ENCODE measurements at places on chromosomes 5 and 9.

DNA sequence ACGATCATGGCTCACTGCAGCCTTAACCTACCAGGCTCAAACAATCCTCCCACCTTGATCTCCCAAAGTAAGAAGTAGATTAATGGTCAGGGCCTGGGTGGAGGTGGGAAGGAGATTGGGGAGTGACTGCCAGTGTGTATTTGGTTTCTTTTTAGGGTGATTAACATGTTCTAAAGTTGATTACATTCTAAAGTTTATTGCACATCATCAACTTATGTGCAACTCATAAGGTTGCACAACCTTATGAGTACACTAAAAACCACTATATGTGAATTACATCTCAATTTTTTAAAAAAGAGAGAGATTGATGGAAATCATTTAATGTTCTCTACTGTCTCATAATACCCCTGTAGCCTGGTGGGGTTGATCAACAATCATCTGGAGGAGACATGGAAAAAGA is 218.1 kb downstream of the AOPEP start:
- no peak for DNase-seq

DNA sequence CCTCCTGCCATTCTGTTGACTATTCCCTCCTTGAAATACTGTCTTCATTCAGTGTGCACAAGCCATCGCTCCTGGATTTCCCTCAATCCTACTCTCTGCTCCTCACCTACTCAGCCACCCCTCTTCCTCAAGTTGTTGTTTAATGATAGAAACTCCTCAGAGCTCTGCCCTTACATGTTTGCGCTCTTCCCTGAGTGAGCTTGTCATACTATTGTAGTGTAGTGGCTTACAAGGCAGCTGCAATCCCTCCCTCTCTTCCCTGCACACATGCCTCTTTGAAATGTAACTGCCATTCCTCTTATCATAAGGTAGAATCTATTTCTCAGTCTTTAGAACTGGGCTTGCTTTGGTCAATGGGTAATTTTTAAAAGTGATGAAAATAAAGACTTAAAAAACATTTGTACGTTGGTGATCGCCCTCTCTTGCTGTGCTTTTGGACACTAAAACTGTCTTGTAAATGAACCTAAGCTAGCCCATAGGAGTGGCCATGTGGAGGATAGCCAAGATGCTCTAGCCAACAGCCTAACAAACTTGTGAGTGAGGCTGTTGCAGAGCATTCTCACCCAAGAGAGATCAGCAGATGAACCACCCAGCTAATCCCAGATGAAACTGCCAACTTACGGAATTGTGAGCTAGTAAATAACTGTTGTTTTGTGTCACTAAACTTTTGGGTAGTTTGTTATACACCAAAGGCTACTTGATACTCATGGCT is 18.1 kb upstream of the SMAD5 start:
- no peak for DNase-seq

GRCh38 chr5:34881246-34881645 is 34.1 kb downstream of the RAD1 start:
- no peak for DNase-seq

DNA sequence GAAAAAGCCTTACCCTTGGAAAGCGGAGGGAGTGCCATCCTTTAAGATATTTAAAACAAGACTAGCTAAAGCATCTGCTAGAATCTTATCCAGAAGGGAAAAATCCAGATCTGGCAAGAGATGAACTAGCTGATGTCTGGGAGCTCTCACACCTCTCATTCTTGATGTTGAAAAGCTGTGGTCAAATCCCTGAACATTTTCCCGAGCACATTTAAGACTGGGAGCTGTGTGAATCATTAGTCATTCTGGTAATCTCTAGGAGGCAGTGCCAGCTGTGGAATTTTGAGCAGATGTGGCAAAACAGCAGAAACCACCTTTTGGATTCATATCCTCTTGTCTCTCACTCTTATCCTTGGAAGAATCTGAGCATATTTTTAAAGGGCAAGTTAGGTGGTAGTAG is 218.0 kb downstream of the MAN2A1 start:
- peak; percentile 35 for DNase-seq

DNA sequence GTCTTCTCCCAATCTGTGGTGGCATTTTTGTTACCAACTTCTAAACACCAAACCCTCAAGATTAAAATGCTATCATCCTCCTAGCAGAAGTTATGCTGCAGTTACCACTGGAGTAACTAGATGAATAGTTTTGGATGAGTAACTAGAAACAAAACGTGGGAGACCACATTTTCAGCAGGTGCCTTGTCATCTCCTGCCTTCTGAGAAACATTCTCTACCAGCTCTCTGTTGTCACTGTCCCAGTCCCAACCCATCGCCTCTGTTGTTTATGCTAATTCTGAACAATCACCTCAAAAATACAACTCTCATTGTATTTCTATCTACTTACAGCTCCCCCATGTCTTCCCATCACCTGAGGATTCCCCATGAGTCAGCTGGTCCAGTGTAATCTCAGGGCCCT is 652.5 kb upstream of the ADAMTS16 start:
- DNase-seq, result no peak

GRCh38 chr9:88803546-88804253 is 187.6 kb upstream of the S1PR3 start:
- no peak for DNase-seq

DNA sequence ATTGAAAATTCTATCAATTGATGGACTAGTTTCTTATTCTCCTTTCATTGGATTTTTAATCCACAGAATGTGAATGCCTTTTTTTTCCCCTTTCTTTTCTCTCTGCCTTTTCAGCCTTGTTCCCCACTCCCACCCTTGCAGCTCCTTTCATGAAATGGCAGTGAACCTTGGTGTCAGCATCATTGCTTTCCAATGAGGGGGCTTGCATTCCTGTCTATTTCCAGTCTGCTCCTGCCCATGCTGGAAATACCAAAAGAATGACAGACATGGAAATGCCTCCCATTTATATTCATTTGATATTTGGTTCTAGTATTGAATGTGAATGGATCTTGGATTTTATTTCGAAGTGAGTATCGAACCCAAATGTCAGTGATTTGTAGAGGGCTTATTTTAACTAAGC is 162.7 kb upstream of the SGCD start:
- no peak for DNase-seq

GRCh38 chr9:103661663-103662062 is 432.4 kb upstream of the SMC2 start:
- peak; percentile 7 for DNase-seq

GRCh38 chr5:173925449-173926071 is 37.4 kb downstream of the CPEB4 start:
- peak; percentile 49 for DNase-seq

DNA sequence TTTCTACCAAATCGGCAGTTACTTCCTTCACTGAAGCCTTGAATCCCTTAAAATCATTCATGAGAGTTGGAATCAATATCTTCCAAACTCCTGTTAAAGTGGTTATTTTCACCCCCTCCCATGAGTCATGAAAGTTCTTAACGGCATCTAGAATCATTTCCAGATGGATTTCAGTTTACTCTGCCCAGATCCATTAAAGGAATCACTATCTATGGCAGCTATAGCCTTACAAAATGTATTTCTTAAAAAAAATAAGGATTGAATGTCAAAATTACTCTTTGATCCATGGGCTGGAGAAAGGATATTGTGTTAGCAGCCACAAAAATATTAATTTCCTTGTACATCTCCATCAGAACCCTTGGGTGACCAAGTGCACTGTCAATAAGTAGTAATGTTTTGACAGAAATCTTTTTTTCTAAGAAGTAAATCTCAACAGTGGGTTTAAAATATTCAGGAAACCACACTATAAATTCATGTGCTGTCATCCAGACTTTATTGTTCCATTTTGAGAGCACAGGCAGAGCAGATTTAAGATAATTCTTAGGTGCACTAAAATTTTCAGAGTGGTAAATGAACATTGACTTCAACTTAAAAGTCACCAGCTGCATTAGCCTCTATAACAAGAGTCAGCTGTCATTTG is 767.7 kb downstream of the DTWD2 start:
- DNase-seq, result no peak

DNA sequence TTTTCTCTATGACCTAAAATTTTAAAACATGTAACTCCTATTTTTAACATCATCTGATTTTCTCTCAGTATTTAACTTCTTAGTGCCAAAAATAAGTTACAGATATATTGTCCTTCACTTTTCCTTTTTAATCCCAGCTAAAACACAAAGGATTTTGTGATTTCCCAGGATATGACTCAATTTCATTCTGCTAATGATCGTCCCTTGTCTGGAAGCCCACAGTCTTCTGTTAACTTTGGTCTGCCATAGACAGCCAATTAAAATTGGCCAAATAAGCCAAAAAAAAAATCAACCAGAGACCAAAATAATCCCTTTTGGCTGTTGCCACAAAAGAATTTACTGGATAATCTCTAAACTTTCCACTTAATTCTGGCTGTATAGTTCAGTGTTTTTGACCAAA is 124.5 kb upstream of the FST start:
- DNase-seq, result no peak

GRCh38 chr5:20088361-20088760 is 100.4 kb upstream of the CDH18 start:
- no peak for DNase-seq

DNA sequence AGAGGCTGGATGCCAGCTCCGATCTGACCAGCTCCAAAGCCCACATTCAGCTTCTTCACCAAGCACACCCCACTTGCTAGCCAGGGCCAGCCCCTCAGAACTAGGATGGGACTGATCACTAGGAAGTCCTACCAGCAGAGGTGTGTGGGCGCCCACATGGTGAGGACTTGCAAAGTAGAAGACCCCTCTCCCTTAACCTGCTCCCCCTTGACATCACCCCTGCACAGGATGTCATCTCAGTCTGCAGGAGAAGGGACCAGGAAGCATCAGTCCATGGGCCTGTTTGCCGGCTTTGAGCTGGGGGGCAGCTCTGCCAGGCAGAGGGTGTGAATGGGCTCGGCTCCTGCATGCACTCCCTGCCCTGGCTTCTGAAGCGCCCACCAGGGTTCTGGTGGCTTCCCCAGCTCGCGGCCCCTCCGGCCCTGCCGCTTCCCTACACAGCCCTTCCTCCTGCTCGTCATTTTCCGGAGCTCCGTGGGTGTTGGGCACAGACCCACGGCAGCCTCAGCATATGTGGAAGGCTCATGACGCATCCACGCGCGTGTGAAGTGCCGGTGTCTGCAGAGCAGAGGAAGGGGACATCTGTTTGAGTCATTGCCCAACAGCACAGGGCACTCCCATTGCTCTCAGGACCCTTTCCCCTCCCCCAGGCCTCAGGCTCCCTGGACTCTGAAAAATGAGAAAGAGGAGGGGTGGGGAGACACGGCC is 3.7 kb upstream of the FAM78A start:
- no peak for DNase-seq

DNA sequence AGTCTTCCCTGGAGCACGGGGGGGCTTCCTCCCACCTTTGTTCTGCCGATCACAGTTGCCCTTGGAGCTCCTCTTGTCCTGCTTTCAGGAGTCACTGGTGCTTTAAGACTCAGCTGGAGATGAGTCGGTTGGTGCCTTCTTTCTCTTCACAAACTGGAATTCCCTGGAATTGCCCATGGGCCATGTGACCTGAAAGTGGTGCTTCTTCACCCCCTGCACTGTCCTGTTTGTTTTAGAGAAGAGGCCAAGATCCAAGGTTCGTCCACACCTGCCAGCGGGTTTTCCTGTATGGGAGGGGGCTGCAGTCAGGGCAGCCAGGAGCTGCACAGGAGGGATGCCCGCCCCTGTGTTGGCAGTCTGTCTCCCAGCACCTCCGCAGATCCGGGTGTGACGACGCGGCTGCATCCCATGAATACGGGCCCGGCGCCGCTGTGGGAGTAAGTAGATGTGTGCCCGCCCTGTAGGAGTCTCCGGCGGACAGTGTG is 9.5 kb upstream of the MRPS2 start:
- DNase-seq, result no peak

- peak; percentile 84 for DNase-seq
Observed at GRCh38 chr9:27427272-27427643, 96.8 kb upstream of the IFNK start.

- peak; percentile 1 for DNase-seq
Observed at GRCh38 chr9:23290973-23291372, 535.1 kb downstream of the ELAVL2 start.

- DNase-seq, result peak; percentile 50
Observed at GRCh38 chr9:110192531-110193261, 15.3 kb downstream of the C9orf152 start.

DNA sequence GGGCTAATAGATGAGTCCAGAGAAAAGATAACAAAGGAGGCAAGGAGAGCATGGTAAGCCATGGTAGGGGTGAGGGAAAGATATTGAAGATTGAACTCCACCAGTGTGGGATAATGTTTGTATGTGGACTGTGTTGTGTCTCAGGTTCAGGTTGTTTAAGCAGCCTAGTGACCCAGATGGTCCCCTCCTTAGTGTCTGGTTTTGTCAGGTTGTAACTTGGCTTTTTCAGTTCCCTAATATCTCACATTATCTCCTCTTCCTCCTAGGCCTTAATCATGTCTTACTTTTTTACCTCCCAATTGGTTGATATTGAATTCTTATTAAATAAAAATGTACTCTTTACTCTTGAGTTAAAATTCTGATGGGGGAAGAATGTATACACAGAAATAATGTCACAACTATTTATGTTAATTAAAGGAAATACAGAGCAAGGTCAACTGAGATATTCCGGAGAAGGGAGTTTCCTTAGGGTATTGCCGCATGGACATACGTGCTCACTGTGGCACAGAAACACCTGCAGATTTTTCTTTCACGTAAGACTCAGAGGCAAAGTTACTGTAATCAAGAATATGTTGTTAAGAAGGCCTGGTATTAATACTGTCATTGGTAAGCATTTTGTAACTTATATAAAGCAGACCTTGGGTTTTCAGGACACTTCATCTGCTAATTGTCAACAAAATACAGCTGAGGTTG is 23.4 kb upstream of the SH3GL2 start:
- DNase-seq, result no peak

DNA sequence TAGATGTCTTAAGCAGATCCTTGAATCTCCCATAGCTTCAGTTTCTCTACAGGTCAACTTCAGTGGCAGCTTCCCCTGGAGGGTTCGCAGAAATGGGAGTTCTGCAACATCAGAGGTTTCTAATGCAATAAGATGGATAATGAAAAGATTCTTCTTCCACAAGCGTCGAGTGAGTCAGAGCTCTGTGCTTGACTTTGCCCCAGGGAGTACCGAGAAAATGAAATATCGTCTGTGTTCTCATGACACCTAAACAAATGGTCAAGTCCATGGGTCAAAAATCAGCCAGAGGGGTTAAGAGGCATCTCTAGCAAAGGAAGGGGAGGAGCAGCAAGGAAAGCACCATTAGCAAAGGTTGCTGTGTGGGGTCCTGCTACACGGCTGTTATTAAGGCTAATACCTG is 3.2 kb upstream of the ADRA1B start:
- DNase-seq, result peak; percentile 96

- DNase-seq, result peak; percentile 22
Observed at GRCh38 chr5:65418661-65419060, 63.1 kb downstream of the ADAMTS6 start.

- no peak for DNase-seq
Observed at GRCh38 chr9:127140842-127141675, 18.6 kb upstream of the ANGPTL2 start.

GRCh38 chr5:88474574-88474973 is 205.9 kb upstream of the TMEM161B start:
- no peak for DNase-seq

GRCh38 chr9:113943112-113944009 is 67.3 kb downstream of the ZNF618 start:
- no peak for DNase-seq

DNA sequence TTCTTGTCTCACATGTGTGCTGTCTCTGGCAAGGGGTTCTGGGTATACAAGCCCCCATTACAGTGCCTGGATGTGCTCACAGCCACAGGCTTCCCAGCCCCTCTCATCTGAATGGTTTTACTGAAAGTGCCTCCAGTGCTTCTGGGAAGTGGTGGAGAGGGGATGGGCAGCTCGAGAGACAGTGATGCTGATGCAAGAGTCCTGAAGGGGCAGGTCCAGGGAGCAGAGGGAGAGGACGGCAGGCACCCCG is 93.5 kb downstream of the PHF2 start:
- no peak for DNase-seq

- DNase-seq, result peak; percentile 16
Observed at GRCh38 chr9:111096051-111096450, 57.8 kb upstream of the LPAR1 start.
